ENCODE measurements at places on chromosomes 12 and 14.

GRCh38 chr12:110591451-110592051 lies 8.4 kb upstream of the PPTC7 start:
- DNase-seq, result no peak

- no peak for DNase-seq
Observed at GRCh38 chr12:1184402-1184801, 193.4 kb downstream of the ERC1 start.

GRCh38 chr14:73325630-73326299 lies 88.5 kb downstream of the PAPLN start:
- no peak for DNase-seq

GRCh38 chr12:47394070-47394469 lies 311.8 kb downstream of the RPAP3 start:
- DNase-seq, result no peak

DNA sequence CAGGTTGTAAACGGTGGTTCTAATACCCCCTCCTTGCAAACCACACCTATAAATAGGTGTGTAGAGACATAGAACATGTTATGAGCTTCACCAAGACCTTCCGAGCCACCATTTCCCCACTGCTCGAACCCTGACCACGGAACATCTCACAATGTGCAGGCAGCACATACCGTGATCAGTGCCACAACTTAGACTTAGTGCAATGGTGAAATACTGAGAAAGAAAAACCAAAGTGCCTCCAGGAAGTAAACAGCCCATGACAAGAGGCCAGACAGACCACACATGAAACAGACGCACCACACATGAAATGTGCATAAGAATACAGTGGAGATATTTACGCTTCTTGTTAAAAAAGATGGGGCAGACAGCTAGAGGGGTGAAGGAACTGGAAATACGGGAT lies 166.9 kb upstream of the CCND2 start:
- no peak for DNase-seq

Data from suppressor macrophage (primary cell).